T47D (cell line): ENCODE measurements at places on chromosomes 6 and 20.

- DNase-seq: no peak
Observed at GRCh38 chr20:58889334-58889760, 36.8 kb downstream of the GNAS start.

DNA sequence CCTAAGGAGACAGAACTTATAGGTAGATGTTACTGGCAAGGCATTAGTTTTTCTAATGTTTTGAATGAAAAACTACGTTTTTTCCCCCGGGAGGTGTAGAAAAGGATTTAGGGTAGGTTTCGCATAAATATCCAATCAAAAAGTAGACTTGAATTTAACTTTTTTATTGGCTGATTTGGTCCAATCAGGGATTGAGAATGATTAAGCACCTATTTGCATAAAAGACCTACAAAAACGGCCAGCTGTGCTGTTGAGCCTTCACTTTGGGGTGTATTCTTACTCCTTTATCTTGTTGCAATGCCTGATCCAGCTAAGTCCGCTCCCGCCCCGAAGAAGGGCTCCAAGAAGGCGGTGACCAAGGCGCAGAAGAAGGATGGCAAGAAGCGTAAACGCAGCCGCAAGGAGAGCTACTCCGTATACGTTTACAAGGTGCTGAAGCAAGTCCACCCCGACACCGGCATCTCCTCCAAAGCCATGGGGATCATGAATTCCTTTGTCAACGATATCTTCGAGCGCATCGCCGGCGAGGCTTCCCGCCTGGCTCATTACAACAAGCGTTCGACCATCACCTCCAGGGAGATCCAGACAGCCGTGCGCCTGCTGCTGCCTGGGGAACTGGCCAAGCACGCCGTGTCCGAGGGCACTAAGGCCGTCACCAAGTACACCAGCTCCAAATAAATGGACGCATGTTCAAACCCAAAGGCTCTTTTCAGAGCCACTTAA lies 113.5 kb upstream of the BTN3A2 start:
- DNase-seq: peak; percentile 95

DNA sequence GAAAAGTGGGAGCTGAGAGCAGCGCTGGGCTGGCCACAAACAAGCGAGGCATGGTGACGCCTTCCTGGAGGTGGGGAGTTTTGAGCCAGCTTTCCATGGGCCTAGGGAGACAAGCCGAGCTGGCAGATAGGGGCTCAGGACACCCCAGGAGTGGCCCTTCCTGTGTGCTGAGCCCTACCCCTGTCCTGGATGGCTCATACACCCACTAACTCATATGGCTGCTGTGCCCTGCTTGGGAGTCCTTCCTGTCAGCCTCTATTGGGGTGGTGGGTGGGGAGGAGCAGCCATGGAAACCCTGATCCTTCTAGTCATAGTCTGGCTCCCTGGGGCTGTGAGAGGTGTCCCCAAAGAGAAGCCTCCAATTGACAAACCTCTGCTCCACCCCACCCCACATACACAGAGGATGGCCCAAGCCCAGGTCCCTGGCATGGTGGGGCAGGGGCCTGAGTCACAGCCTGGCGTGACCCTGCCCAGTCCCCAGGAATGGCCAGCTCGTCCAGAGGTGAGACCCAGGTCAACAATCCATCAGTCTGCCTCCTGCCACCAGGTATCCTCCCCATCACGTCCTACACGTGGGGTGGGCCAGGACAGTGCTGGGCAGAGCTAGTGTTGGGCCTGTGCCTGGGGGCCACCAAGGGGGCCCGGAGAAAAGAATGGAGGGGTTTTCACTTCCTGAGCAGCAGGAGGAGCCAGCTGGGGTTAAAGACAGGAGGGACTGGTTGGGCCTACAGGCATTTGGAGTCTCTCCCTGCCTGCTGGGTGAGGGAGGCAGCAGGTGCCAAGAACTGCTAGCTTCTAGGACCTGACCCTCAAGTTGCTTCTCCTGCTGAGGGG lies 52.2 kb downstream of the MRPL14 start:
- DNase-seq: peak; percentile 38

- DNase-seq: no peak
Observed at GRCh38 chr6:128039543-128039942, 138.7 kb upstream of the THEMIS start.

DNA sequence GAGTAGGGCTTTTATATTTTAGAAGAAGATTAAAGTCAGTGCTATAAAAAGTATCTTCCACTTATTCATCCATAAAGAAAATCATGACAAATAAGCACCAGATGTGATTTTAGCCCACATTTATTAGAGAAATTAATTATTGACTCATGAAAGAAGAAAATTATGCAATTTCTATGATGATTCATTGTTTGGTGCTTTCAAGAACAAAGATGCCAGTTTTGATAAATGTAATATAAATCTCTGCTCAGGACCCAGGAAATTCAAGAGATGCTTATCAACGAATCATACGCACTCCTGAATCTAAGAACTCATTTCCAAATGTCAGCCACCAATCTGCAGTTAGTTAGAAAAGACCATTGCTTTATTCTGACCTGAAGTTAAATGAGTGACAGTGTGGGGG lies 211.4 kb downstream of the ARHGAP18 start:
- no peak for DNase-seq

DNA sequence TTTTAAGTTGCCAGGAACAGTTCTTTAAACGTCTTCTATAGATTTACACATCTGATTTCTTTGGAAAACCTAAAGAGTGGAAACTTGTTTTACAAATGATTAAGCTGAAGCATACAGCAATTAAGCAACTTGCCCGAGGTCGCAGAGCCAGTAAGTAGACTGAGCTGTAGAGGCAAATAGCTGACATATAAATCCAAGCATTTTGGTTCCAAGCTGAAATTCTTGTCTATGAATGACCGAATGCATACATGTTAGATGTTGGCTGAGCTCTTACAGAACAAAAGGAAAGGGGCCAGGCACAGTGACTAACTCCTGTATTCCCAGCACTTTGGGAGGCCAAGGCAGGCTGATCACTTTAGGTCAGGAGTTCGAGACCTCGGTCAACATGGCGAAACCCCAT lies 101.8 kb upstream of the SGK1 start:
- no peak for DNase-seq

- peak; percentile 95 for DNase-seq
Observed at GRCh38 chr20:51766994-51767866, 960 bp downstream of the ATP9A start.

GRCh38 chr6:65110031-65110430 lies 597.0 kb downstream of the EYS start:
- DNase-seq: no peak

DNA sequence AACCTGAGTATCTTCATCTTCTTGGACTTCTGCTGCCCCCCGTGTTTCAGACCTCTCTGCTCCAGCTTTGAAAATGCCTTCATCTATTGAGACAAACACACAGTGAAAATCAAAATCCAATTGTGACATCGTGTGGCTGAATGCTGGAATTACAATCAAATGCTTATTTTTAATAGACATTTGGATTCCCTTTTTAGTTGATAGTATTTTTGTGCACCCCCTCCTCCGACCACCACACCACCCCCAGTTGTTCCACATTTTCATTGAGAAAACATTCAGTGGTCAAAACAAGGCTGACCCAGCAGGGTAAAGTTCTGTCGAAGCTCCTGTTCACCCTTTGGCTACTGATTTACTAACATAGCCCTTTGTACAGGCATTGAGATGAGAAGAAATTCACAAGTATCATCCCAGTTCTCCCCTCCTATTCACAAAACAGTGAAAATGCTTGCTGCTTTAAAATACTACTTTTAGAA lies 79.0 kb downstream of the NRSN1 start:
- no peak for DNase-seq

GRCh38 chr6:39083231-39083634 lies 31.8 kb downstream of the SAYSD1 start:
- no peak for DNase-seq

- no peak for DNase-seq
Observed at GRCh38 chr20:2834401-2835110, 5.9 kb downstream of the PCED1A start.

- DNase-seq: no peak
Observed at GRCh38 chr6:138187156-138187555, 25.4 kb downstream of the ARFGEF3 start.

- no peak for DNase-seq
Observed at GRCh38 chr6:33722103-33722623, 10.7 kb upstream of the UQCC2 start.

DNA sequence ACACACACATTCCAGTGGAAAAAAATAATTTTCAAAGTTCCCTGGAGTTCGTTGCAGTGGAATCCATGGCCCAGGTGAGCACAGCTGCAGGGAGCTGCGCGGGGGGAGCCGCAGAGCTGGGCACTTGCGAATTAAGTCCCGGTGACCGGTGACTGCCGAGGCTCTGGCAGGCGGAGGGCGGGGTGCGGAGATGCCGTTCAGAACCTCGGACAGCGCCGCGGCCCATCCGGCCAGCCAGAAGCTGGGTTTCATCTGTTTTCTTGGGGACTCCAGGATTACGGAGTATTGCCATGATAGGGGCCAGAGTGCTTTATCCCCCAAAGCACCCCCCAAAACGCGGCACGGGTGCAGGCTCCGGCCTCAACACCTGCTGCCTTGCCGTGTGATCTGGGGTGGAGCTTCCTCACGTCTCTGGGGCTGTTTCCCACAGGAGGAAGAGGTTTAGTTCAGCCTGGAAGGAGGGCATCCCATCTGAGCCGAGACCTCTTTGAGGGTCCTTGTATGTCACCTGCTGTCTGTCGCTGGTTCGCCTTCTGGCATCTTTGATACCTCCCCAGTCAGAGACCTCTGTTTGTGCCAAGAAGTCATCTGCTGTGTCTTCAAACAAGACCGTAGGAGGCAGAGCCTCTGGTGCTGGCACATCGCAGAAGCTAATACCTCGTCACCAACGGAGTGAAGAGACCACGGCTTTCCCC lies 99.4 kb downstream of the YTHDF1 start:
- peak; percentile 67 for DNase-seq

DNA sequence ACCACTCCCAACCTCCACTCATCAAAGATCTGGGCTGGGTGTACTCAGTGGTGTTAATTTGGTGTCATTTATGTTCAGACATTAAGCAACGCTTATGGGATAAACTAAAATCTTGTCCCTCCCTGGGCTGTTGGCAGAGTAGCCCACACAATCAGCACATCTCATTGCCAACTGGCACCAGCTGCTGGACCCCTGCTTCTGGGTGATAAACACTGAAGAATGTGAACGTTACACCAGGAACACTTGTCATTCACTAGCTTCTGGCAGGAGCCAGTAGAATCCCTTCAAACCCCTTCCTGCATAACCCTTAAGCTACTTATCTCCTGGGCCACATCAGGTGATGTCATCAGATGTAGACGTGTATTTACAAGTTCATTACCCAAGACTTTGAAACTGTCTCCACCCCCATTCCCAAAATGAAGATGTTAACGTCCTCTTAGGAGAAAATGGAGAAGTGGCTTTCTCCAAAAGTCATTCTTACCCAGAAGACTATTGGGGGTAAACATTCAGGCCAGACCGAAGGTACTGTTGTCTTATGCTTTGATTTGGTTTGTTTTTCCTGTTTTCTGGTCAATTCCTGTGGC lies 107.8 kb upstream of the CD93 start:
- DNase-seq: no peak

- DNase-seq: no peak
Observed at GRCh38 chr6:13260831-13261230, 67.5 kb downstream of the TBC1D7 start.

DNA sequence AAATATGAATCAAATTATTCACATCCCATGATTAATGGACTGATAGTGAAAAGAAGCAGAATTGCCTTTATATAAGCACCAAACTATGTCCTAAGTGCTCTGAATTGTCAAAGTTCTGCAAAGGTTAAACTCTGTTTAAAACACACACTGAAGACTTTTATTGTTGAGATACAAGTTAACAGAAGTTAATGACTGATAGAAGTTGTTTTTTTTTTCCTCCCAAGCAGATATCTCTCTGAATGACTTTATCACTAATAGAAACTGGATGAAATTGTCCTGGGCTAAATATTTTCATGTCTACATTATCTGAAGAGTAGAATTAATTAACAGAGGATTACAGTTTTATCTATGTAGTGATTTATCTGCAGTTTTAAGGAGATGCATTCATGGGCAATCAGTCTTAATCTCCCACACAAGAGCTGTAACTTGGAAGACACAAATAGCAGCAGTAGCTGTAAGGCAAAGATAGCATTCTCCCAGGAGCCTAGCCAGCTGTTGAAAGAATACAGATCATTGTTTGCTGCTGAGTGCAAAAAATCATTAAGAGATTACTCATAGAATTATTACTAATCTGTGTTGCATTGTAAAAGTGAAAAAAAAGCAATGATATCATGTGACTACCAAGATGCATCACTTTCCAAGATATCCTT lies 49.9 kb downstream of the BMP5 start:
- no peak for DNase-seq

DNA sequence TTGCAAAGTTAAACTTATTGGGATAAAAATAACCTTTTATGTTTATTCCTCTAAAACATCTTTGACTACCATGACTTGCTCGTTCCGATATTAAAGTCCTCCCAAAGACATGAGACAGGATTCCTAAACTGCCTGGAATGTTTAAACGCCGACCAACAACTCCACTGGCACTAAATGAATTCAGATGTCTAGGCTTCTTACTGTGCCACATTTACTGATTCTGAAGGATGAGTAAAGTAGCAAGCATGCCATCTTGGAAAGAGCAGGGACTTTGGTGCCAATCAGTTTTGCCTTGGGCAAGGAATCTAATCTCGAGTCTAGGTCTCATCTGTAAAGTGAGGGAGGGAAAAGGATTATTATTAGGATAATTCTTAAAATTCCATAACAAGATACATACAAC lies 25.3 kb downstream of the MBOAT1 start:
- DNase-seq: no peak

DNA sequence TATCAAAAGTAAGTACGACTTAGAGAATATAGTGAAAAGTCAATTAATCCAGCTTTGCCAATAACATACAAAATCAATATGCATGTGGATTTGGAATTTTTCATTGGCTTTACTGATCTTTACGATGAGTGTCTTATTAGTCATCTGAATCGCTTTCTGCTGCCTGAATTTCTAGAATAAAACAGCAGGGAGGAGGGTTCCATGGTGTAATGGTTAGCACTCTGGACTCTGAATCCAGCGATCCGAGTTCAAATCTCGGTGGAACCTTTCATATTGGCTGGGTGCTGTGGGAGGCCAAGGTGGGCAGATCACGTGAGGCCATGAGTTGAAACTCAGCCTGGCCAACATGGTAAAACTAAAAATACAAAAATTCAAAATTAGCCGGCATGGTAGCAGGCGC lies 448.8 kb downstream of the RNF144B start:
- DNase-seq: no peak

GRCh38 chr20:53713328-53714056 lies 119.9 kb upstream of the ZNF217 start:
- no peak for DNase-seq

- DNase-seq: no peak
Observed at GRCh38 chr6:117512987-117513573, 30.6 kb downstream of the DCBLD1 start.
